ENCODE measurements at places on chromosomes 3 and 15.

- DNase-seq: no peak
These were observed 22.6 kb downstream of the PDZRN3 start for GRCh38 chr3:73602170-73602569.

GRCh38 chr15:65571971-65572370 lies 39.0 kb downstream of the INTS14 start:
- DNase-seq: no peak

DNA sequence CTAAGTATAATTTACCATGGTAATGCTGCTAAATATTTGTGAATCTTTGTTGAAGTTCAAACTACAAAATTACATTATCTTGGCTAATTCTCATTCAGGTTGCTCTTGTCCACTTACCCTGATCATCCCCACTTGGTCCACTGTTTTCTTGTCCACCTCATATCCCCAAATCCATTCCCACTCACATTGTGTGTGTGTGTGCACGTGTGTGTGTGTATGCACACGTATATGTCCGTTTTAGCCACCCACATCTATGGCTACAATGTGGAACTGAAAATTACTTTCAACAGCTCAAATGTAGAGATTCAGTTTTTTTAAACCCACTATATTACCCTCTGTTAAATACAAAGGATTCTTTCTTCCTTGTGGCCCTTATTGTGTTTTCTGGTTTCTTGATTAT lies 15.2 kb upstream of the MEIS2 start:
- no peak for DNase-seq

DNA sequence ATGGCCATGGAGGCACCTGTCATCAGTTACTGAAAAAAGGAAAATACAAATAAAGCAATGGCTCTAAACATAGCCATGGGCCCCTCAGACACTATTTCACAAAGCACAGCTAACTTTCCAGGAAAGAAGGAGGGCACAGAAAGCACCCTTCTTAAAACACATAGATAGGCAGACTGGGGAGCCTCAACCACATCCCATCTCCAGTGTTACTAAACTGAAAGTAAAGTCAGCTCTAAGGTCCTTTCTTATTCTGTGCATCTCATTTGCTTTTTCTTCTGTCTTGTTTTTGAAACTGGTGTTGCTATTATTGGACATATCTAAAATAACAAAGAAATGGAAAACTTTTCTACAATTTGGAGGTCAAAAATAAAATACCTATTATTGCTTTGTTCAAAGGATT lies 48.2 kb upstream of the STAC start:
- no peak for DNase-seq

DNA sequence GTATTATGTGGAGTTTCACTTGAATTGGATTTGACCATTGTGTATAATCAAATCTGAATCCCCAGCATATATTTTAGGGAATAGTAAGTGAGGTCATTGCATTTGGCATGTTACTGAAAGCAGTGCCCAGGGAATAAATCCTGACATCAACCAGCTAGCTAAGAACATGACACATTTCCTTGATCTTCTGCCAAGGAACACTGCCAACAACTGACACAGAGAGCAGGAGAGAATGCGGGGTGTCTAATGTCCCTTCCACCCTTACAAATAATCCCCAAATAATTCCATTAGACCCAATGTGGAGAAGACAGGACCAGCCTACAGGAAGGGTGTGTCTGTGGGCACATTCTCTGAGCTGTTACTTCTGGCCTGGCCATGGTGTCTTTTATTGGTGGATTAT lies 30.6 kb upstream of the UBE3A start:
- no peak for DNase-seq

- DNase-seq: no peak
These were observed 35.8 kb downstream of the ARNT2 start for GRCh38 chr15:80440024-80440423.

DNA sequence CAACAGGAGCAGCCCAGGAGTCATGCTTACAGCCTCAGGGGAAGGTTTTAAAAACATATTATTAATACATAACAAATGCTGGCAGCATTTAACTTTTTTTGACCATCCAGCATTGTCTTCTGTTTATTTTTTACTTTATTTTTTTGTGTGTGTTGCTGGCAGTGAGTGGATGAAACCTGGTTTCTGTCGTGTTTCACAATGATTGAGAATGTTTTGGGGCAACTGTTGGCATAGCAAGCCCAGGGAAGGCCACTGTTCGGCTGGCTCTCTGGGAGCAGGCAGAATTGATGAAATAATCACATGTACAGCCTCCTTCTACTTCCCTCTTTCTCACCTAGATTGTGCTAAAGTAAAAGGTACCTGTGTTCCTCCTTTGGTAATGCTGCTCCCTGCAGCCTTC lies 190.2 kb downstream of the NR1D2 start:
- no peak for DNase-seq
